ENCODE measurements at places on chromosomes 11 and 22.

GRCh38 chr22:46843821-46844255, 81.4 kb downstream of the TBC1D22A start:
- no peak for DNase-seq

DNA sequence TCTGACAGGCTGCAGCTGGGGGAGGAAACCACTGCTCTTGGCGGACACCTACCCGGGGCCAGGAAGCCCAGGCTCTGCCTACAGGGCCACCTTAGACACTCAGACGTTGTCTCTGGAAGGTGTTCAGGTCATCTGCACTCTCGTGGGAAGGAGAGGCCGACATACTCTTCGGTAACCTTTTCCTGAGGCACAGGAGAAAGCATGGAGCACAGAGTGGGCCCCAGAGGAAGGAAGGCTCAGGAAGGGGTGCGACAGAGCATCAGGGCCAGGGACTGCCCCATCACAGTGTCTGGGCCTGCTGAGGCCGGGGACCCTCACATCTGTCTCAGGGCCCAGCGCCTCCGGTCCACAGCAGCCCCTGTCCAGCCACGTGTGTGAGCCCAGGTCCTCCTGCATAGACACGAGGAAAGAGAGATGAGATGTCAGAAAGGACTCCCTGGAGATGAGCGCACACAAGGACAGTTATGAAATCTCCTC, 18.2 kb upstream of the TUB start:
- DNase-seq: no peak

- DNase-seq: no peak
Observed at GRCh38 chr11:8016440-8016839, 29.3 kb downstream of the EIF3F start.

- DNase-seq: no peak
Observed at GRCh38 chr11:46649180-46649738, 31.9 kb downstream of the ATG13 start.

GRCh38 chr11:2289350-2289749, 12.4 kb downstream of the C11orf21 start:
- no peak for DNase-seq

- no peak for DNase-seq
Observed at GRCh38 chr11:19907008-19907579, 194.5 kb downstream of the NAV2 start.

- no peak for DNase-seq
Observed at GRCh38 chr22:23837911-23838680, 710 bp downstream of the DERL3 start.

GRCh38 chr11:108698844-108699642, 34.2 kb downstream of the DDX10 start:
- no peak for DNase-seq

GRCh38 chr11:123409456-123410217, 20.4 kb upstream of the GRAMD1B start:
- no peak for DNase-seq

DNA sequence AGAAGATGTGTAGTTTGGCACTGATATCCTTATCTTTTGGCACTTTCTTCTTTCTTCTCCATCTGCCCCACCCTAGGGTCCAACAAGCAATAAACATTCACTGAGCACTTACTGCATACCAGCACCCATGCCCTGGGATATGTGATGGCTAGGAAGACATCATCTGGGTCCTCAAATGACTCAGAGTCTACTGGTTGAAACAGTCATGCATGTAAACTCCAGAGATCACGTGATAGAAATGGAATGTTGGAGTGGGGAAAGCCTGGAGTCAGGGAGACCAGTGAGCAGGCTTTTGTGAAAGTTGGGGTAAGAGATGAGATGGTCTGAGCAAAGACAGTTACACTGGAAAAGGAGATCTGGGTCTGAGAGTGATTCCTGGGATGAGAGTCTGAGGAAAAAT, 724.9 kb upstream of the TENM4 start:
- no peak for DNase-seq

DNA sequence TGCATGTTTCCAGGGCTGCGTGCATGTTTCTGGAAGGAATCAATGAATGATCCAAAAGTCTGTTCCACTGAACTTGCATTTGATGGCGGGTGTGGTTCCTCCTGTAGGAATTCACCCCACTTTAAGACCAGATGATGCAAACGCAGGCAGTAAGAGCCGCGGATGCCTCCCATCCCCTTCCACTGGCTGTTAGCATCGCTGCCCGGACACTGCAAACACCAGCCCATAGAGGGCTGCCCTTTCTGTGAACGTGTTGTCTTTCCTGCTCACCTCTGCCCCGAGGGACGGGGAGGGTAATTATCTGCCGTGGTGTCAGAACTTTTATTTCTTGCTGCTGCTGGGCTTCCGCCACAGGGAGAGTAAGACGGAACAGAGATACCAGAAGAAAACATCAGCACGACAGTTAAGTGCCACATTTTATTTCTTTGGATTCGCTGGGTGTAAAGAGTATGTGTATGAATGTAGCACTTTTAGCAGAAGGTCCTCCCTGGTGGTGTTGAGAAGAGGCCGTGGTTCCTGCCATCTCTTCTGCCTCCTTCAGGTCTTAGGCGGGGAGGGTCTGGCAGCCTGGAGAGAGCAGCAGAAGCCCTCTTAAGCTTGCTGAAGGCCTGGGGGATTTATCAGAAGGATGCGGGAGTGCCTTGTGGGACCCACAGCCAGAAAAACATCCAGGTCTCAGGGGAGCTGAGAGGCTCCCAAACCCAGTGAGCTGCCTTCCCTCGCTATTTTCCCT, 53.2 kb upstream of the NECTIN1 start:
- DNase-seq: no peak

DNA sequence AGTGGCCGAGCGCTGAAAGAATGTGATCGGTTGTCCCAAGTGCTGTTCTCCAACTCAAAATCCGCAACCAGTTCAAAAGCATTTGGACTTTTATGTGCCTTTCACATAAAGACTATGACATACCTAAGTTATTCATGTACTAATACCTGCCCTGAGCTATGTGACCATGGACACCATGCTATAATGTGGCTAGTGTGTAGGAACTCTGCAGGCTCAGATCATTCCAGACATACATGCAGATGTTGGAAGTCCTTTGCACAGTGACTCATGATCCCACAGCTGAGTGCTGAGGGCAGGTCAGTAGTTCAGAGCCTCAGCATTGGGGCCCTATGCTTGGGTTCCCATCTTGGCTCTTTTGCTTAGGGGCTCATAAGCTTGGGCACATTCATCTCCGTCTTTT, 95.4 kb downstream of the IGLL1 start:
- no peak for DNase-seq

DNA sequence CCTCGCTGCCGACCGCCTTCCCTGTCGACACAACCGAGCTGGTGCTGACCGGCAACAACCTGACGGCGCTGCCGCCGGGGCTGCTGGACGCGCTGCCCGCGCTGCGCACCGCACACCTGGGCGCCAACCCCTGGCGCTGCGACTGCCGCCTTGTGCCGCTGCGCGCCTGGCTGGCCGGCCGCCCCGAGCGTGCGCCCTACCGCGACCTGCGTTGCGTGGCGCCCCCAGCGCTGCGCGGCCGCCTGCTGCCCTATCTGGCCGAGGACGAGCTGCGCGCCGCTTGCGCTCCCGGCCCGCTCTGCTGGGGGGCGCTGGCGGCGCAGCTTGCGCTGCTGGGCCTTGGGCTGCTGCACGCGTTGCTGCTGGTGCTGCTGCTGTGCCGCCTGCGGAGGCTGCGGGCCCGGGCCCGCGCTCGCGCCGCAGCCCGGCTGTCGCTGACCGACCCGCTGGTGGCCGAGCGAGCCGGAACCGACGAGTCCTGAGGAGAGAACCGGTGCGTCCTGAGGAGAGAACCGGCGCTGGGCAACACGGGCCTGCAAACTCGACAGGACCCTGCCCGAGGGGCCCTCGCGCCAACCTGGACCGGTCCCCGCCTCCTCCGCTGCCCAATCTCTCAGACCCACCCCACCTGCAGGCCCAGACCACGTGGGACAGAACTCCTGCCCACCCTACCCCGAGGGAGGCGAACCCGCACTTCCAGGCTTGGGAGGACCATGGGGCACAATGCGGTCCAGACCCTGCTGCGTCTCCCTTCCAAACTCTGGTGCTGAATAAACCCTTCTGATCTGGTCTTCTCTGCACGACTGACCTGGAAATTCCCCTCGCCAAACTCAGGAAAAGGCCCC, 866 bp downstream of the GP1BB start:
- no peak for DNase-seq

DNA sequence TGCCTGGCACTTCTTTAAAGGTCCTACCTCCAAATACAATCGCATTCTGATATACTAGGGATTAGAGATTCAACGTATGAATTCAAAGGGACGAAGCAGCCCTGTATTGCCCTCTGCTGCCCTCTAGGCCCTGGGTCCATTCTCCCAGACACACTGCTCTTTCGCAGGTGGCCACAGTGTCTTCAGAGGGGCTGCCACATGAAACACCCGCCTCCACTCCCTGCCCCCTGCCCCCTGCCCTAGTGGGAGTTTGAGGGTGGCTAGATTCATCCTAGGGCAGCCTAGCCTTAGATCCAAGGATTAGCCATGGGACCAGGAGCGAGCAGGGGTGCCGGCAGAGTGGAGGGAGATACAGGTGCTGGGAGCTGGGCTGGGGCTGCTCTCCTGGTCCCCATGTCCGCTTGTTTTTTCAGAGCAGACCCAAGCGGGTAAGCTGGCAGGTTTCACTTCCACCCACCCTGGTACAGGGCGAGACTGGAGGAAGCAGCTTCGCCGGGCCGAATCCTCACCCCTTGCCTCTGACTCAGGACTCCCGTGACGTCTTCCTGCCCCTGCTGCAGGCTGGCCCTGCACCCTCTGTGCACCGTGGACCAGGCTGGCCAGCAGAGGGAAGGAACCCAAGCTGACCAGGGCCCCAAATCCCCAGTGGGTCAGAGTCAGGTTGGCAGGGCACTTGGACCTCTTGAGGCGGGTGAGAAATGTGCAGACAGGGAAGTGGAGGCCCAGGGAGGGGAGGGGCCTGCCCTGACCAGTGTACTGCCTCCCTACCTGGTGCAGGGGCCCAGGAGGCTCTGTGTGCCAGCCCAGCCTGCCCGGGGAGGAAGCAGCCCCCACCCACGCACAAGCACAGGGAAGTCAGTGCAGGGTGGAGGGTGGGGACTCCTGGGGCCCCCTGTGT, 28.4 kb upstream of the HMOX1 start:
- DNase-seq: no peak

DNA sequence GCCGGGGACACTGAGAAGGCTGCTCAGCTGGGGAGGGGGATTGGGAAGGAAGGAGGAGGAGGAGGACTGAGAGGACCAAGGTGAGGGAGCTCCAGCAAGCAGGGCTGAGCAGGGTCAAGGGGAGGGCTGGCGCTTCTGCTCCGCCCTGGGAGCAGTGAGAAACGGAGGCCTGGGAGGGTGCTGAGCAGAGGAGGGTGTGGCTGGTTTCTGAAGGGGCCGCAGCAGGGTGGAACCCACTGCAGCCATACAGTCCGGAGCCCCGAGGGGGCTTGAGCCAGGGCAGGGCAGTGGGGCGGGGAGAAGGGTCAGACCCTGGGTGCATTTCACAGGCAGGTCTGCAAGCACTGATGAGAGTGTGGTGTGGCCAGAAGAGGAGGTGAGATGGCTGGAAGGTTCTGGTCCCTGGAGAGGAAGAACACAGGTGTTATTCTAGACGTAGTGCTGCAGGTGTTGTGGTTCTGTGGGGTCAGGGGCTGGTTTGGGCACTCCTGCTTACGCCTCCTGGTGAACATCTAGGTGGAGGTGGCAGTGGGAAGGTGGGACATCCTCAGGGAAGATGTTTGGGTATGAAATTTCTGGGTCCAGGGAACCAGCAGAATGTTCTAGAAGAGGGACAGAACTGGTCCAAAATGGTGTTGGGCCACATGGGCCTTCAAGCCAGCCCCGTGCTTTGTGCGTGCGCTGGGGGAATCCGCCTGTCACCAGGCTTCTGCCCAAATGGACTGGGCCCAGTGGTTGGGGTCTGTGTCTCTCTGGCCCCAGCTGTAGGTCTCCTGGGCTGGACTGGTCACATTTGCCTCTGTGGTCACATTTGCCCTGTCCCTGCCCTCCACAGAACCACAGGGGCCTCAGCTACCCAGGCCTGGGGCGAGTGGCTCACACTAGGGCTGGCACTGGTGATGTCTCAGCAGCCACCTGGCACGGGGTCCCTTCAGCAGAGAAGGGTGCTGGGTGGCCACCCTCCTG, 714.7 kb downstream of the BRD1 start:
- DNase-seq: no peak

DNA sequence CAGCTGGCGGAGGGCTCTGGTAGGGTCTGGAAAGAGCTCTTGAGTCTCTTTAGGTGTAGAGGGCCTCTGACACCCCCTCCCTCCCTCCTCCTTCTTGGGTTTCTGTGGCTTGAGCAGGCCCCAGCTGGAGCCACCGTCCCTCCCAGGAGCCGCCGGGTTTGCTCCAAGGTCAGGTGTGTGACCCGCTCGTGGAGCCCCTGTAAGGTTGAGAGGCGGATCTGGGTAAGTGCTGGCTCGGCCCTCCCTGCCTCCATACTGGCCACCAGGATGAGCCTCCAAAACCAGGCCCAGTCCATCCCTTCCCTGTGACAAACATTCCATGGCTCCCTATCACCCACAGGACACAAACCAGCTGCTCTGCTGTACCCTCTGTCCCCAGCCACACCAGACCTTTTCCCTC, 9.3 kb downstream of the PLEKHB1 start:
- DNase-seq: no peak

DNA sequence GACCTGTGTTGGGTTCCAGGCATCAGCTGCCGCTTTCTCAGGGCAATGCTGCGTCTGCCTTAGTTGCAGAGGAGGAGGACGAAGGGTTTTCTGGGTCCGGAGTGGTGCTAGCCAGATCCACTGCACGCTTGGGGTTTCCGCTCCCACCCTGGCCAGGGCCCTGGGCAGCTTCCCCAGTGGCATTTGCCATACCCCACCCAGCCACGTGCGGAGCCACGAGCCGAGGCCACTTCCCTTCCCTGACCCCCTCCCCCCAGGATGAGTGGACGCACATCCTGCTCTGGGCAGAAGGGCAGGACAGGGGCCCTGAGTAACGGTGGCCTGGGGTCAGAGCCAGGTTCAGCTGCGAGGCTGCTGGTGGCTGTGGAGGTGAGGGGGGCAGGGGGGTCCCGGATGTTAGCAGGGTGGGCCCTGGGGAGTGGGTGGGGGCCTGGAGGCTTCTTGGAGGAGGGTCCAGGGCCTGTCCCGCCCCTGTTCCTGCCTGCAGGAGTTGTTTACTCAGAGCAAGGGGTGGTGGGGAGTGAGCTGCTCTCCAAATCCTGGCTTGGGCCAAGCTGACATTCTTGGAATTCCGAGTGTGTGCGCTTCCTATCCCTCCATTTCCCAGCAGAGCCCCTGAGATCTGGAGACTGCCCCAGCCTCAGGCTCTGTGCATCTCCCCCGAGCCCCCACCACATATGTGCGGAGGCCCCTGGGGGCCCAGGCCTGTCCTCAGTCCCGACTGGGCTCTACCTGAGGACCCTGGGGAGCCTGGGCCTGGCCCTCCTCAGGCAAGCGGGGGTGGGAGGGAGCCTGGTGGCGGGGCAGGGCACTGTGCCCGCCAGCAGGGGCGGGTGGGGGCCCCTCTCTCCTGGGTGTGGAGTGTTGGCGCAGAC, 1.4 kb downstream of the TSPAN4 start:
- DNase-seq: no peak

DNA sequence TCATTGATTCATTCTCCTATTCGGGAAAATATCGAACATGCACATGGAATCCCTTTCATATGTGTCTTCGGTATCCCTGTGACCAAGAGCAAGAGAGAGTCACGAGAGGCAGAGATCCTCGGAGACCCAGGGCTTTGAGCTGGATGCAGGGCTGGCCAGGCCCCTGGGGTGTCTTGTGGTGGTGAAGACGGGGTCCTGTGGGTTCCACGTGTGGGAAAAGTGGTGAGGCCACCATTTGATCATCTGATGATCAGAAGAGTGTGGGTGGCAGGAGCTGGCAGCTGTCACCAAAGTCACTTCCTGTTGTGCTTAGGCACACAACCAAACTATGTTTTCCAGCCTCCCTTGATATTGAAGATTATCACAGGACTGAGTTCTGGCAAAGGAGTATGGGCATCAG, 94.0 kb downstream of the BRD1 start:
- no peak for DNase-seq

- no peak for DNase-seq
Observed at GRCh38 chr22:44737406-44738346, 14.7 kb upstream of the ARHGAP8 start.
